ENCODE measurements at places on chromosomes 2 and 18.

DNA sequence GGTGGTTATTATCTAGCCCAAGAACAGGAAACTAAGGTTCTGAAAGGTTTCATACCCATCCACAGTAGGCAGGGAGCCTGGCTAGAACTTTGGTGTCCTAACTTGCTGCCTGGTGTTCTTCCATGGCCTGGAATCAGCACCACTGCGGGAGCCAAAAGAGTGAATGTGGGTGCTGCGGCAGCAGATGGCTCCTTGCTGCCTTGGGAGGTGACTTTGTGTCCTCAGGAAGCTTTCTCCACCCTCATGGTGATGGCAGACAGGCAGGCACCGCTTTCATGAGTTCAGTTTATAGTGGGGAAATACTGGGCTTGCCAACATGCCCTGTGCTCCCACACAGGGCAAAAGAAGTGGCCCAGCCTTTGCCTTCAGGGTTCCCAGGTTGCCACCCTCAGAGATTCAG, 385.2 kb downstream of the BCL11A start:
- DNase-seq, result no peak

- DNase-seq, result no peak
Observed at GRCh38 chr2:209189893-209190292, 234.0 kb upstream of the MAP2 start.

DNA sequence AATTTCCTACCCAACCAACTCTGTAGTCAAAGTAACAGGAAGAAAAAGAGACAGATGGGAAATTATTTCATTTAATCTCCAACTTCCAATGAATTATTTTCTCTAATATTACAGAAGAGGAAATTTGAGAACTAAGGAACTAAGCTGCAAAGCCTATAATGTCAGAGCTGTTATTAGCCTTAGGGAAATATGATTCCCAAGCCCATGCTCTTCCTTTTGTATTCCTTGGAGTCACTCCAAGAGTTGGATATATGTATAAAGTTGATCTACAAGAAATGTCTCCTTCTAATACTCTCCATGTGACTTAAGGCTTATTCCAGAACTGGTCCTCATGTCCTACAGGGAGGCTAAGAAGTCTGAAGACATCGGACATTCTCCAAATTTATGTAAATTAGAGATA, 31.6 kb upstream of the VWC2L start:
- DNase-seq, result no peak

DNA sequence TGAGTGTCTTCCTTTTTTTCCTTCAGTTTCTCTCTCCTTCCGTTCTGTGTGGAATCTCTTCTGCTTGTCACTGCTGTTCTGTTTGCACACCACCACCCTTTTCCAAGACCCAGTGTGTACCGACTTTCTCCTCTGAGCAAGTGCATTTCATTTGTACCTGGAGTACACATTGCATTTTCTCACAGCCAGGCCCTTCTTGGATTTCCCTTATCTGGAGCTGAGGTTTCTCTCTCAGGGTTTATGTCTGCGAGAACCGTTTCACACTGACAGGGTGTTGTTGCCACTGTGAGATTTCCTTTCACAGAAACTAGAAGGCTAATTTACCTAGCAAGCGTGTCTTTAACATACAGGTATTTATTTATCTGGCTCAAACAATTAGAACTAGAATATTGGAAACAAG, 26.2 kb downstream of the NCOA1 start:
- DNase-seq, result no peak

DNA sequence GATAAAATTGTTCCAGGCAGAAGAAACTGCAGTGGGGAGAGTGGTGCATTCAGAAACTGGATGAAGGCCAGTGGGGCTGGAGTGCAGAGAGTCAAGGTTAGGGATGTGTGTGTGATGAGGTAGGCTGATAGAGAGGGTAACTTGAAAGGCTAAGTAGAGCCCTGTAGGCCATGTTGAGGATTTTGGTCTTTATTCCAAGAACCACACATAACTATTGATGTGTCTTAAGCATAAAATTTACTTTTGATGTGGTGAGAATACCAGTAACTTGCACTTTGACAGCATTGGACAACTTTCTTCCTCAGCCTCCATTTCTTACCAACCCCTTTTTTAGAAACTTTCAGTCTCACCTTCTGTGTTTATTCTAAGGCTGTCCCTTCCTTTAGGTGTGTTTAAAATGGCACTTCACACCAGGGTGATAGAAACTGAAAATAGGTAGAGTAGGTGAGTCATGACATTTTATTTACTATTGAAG, 22.6 kb downstream of the MTX2 start:
- DNase-seq, result no peak

- no peak for DNase-seq
Observed at GRCh38 chr18:32634876-32635431, 137.9 kb downstream of the KLHL14 start.

- DNase-seq, result peak; percentile 3
Observed at GRCh38 chr2:185208261-185208660, 530.3 kb upstream of the FSIP2 start.

DNA sequence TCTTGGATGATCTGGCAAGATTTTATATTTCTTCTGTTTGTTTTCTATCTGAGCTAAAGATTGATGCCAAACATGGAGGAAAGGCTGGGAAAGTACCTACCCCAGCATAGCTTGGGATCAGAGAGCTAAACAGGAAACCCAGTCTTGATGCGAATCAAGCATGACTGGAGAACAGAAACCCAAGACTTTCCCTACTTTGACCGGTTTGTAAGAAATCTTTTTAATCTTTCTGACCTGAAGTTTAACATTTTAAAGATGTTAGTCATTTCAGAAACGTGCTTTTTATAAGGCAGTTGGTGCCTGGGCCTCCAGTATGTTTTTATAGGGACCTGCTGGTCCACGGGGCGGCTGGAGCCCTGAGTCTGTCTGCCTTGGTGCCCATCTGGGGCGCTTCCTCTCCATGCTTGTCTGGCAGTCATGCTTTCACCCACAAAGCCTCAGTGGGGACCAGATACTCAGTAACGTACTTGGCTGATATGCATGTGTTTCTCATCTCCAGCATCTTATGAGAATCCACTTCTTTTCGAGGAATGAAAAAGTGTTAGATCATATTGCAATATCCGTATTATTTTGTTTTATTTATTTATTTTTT, 266.5 kb downstream of the PTGR3 start:
- no peak for DNase-seq

DNA sequence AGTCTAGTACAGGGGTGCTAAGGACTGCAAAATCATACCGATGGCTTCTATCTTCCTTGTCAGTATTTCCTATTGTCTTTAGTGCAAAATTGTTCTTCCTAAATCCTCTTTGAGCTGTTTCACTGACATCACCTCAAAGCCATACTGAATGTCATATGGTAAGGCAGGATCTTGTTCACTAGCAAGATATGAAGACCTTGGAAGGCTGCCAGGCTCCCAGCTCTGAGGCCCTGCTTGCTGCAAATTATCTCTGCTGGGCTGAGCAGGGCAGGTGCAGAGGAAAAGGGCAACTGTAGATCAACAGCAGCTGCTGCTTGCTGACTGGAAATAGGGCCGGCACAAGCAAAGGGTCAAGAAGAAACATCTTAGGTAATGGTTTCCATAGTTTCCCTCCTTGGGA, 58.2 kb downstream of the PMAIP1 start:
- DNase-seq, result peak; percentile 15

DNA sequence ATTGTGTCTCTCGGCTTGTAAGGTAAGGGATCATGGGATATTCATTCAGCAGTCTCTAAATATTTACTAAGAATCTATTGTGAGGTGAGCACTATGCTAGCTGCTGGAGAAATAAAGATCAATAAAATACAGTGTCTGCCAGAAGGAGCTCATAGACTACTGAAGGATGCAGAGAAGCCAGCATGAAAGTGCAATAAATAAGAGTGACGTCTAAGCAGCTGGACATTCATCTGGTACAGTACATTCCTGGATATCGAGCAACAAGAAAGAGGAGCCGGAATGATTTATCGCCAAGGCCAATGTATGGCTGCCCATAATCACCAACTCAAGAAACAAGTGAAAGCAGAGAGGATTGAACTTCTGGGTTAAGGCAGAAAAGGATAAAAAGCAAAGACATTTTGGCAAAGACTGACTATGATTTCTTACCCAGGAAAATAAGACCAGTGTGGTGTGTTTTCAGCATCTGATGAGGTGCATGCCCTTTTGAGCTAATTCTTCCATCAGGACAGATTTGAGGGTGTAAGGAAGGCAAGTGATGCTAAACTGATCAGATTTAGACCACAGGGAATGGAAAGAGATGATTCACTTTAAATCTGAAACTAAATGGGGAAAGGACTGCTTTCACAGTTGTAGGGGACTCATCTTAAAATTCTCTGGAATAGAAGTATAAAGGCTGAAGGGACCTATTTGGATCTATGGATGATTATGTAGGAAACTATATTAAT, 18.7 kb upstream of the LMAN1 start:
- no peak for DNase-seq

GRCh38 chr2:187118331-187119099, 269.5 kb upstream of the ZSWIM2 start:
- no peak for DNase-seq

DNA sequence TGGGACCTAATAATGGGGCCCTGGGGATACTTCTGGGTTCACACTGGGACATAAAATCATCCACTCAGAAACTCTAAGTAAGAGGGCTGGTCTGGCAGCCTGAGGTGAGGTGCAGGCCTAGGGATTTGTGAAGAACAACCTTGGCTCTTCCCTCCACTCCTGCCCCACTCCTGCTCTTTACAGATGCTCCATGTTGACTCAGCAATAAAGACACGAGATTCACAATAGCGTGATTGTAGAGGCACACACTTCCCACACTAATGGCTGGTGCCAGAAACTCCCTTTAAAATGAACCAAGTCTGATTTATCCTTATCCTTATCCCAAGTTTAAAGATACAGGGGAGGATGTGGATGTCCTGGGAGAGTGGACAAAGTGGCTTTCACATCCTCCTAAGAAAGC, 228.2 kb downstream of the ACTR3 start:
- DNase-seq, result no peak

- DNase-seq, result no peak
Observed at GRCh38 chr2:40346535-40347354, 105.1 kb downstream of the SLC8A1 start.

DNA sequence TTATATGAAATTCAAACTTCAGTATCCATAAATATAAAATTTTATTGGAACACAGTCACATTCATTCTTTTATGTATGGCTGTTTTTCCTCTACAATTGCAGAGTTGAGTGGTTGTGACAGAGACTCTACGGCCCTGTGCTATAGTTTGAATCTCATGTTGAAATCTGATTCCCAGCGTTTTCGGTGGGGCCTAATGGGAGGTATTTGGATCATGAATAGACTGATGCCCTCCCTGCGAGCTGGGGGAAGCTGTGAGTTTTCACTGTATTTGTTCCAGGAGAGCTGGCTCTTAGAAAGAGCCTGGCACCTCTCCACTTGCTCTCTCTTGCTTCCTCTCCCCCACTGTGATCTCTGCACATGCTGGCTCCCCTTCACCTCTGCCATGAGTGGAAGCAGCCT, 1.7 kb downstream of the PFN4 start:
- DNase-seq, result no peak

GRCh38 chr2:11292464-11293255, 51.8 kb downstream of the ROCK2 start:
- DNase-seq, result no peak

GRCh38 chr18:13239171-13239956, 20.8 kb downstream of the LDLRAD4 start:
- no peak for DNase-seq

GRCh38 chr18:75200605-75201280, 8.2 kb downstream of the PTGR3 start:
- no peak for DNase-seq

DNA sequence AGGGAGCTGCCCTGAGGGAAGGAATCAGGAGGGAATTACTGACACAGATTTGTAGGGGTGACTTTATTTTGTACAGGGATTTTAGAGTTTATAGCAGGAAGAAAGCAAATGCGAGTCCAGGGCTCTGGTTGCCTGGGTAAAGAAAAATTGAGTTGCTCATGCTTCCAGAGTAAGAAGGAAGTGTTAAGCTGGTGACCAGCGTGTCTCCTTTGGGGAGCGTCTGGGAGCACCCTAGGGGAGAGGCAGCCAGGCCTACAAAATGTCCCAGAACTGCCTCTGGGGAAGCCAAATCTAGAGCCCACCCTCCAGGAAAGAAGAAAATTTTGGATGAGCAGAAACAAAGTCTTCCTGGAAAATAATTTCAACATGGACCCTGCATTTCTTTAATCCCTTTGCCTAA, 147.0 kb downstream of the VAPA start:
- no peak for DNase-seq

DNA sequence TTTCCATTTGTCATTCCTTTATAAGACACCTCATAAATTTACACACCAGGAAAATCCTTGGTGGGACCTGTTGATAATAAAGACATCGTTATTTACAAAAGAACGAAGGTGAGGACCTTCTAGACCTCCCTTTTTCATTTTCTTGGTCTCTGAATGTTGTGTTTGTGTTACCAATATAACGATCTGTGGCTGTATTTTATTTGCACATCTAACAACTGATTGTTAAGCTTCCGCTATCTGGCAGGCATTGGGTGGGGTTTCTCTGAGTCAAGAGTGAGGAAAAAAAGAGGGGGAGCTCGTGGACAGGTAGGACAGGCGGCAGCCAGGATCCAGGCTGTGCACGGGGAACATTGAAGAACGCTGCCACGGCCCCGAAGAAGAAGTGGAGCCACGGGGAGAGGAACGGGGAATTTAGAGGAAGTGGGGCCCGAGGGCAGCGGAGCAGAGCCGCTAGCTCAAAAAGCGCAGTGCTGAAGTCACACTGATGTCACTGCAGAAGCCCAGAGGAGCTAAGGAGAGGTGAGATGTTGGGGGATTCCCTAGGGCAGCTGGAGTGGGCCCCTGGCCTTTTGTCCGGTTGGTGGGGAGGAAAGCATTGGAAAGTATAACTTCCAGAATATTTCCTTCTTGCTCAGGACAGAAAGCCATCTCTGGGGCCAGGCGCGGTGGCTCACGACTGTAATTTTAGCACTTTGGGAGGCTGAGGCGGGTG, 20.9 kb upstream of the DNMT3A start:
- no peak for DNase-seq

GRCh38 chr2:95578539-95578938, 13.3 kb upstream of the TRIM43 start:
- DNase-seq, result no peak

- DNase-seq, result peak; percentile 2
Observed at GRCh38 chr18:56756966-56757365, 105.8 kb downstream of the WDR7 start.

DNA sequence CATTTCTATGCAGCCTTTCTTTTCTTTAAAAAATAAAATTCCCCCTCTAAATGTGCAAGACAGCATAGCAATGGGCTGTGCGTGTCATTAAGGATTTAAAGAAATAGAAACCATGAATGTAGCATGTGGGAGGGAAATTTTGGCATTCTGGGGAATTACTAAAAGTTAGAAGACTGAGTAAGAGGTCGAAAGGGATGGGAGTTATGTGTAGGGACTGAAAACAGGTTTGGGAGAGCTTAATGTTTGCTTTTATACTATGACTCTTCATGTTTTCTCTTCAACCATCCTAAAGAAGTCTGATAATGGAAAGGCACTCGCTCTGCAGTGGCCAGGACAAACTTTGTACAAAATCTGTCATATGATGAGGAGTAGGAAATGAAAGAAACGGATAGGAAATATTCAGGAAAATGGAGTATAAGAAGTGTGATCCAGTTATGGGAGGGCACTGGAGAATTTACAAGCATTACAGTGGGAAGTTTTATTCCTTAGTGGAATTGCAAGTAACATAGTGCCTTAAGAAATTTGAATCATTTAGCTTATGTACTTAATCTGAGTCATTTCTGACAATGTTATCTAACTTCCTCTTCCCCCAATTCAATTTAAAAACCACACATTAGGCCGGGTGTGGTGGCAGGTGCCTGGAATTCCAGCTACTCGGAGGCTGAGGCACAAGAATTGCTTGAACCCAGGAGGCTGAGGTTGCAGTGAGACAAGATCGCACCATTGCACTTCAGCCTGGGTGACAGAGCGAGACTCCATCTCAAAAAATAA, 20.6 kb downstream of the TMEM87B start:
- DNase-seq, result no peak
